ENCODE measurements at places on chromosomes 3 and 15.

- DNase-seq, result no peak
Measured at GRCh38 chr3:151101270-151101969, 16.0 kb downstream of the MED12L start.

GRCh38 chr15:88498996-88499395 lies 31.5 kb downstream of the MRPS11 start:
- DNase-seq, result no peak

DNA sequence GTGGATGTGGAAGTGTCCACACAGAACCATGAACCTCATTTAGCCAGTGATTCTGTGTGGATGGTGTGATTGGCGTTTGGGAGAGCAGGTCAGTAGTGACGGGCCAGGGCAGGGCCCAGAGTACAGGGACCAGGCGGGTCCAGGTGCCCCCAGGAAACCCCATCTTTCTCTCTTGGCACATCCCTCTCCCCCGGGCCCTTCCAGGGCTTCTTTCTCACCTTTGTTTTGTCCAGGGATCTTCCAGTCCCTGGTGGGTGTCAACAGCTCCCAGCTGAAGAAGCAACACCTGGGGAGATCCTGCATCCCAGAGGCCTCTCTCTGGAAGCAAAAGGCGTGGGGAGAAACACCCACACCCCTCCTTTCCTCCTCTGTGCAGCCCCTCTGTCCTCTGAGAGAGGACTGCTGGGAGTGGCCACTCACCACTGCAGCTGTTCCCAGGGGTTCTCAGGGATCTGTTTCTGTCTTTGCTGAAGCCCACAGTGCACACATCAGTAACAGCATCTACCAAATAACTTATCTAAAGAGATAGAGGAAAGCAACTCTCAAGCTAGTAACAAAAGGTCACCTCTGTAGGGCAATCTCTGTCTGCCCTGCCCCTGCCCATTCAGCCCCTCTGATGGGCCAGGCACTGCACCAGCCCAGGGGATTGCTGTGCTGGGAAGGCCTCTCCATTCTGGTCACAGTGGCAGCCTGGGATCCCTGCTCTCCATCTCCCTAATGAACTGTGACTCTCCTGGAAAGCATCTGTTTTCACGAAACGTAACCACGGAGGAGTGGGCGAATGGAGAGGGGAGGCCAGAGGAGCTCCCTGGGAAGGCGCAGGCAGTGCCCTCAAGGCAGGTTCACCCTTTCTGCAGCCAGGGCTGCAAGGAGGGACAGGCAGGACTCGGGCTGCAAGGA lies 98.3 kb upstream of the ALDH1A3 start:
- DNase-seq, result no peak

GRCh38 chr3:43758592-43759225 lies 68.0 kb downstream of the ABHD5 start:
- no peak for DNase-seq

- DNase-seq, result no peak
Measured at GRCh38 chr15:86917361-86917671, 837.6 kb downstream of the AGBL1 start.

- DNase-seq, result no peak
Measured at GRCh38 chr3:114527036-114527644, 233.3 kb downstream of the TIGIT start.

DNA sequence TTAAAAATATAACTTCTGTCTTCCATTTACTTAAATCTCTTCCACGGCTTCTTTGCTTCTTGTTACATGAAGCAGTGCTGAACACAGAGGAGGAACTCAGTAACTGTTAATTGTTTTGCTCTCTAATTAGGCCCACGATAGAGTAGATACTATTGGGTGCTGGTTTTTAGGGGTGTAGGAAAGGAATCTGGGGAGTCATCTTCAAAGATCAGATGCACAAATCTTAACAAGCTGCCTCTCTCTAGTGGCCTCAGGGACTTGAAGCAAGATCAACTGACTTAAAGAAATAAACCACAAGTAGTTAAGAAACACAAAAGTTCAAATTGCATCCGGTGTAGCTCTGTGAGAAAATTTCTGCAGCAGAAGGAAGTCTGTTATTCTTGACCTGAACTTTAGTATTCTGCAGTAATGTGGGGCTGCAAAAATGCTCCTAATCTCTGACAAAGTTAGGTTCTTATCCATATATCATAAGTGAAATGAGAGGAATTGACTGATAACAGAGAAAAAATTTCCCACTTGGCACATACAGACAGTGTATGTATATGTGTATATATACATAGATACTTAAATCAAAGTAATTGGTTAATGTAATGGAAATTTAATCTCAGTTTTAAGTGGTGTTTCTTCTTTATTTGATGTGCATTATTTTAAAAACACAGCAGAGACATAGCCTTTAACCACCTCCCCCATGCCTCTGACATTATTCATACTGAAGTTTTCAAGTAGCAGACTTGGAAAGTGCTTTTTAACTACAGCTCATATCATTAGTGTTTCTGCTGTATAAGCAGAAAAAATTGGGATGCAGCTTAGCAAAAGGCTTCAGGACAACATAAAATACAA lies 51.8 kb downstream of the CHST2 start:
- DNase-seq, result no peak

DNA sequence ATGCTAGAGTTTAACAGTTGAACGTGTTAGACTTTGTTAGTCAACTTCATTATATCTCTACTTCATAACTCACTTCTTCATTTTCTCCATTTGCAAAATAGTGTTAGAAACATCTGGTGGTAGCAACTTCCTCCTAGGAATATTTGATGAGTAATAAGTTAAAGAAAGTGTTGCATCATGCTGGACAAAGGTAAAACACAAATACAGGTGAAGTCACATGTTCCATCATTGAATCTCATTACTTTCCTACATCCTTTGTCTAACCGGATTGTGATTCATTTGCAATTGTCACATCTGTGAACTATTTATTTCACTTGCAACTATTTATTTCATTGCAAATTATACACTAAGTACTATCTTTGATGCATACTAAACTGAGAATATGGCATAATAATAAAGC lies 186.5 kb downstream of the TUSC7 start:
- no peak for DNase-seq

GRCh38 chr3:171258316-171258715 lies 201.9 kb downstream of the TNIK start:
- no peak for DNase-seq

GRCh38 chr3:127426444-127427153 lies 138.8 kb upstream of the PRR20G start:
- DNase-seq, result no peak

- DNase-seq, result no peak
Measured at GRCh38 chr15:48978638-48979037, 14.9 kb upstream of the SHC4 start.

DNA sequence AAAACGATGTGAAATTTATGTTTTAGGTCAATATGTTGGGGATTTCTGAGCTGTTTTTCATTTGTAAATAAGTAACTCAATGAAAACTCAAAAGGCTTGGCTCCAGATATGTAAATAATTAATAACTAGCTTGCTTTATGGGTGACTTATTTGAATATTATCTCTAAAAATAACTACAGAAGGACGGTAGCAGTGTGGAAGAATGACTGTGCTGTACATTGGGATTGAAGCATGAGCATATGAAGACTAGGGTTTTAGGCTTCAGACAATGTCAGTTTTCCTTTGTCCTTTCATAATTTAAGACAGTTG lies 343.9 kb downstream of the GRM7 start:
- DNase-seq, result no peak

DNA sequence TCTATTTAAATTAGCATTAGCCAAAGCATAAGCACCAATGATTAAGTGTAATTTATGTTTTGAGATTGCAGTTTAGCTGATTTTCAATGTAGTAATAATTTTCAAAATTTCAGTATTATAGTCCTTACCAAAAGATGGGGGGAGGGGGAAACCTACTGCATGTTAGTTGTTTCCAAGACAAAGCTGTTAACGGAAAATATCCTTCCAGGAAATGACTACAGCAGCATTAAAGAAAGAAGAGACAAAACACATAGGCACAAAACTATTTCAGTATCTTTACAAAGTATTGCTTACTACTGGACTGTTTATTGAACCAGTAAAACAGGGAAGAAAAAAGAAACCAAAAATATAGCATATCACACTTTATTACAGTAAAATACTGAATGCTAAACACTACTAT lies 10.5 kb downstream of the BNIP2 start:
- DNase-seq, result no peak

- no peak for DNase-seq
Measured at GRCh38 chr15:75030424-75030823, 7.0 kb downstream of the PPCDC start.

DNA sequence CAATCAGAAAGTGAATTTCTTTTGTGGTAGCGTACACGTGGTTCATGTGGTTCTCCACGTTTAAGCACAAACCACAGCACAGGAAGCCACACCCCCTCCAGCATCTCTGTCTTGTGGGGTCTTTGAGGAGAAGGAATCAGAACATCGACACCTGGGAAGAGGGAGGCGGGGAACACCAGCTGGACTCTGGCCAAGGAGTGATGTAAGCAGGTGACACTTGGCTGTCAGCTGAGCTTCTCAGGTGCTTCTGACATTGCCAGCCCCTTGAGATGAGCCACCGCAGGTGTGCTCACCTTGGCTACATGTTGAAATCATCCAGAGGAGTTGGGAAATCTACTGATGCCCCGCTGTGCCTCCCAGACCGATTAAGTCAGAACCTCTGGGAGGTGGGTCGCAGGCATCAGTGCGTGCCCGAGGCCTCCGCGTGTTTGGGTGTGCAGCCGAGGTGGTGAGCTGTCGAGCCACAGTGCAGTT lies 85.0 kb downstream of the FAM81A start:
- no peak for DNase-seq

- DNase-seq, result no peak
Measured at GRCh38 chr3:62585861-62586260, 212.5 kb upstream of the FEZF2 start.

- no peak for DNase-seq
Measured at GRCh38 chr3:180633722-180634121, 31.8 kb downstream of the TTC14 start.

DNA sequence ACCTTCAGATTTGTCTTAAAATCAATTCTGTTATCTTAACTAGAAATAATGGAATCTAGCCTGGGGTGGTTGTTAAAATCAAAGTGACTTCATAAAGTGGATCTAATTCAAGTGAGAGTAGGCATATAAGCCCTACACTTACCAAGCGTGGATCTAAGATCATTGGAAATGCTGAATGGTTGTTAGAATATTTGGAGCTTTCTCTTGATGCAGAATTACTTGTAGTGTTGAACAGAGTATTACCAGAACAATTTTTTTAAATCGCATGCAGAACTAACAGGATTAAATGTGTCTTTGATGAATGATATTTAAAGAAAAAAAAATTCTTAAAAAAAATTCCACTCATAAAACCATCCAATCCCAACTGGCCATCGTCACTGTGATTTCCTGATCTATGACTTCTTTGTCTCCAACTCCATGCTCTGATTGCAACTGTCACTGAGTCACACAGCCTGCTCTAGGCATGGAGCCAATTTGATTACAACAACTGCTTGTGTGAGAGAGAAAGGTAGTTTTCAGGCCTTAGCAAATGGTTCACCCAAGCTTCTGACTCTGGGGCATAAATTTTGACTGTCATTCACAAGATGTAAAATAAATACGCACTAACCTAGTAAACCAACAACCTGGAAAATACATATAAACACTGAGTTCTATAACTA lies 25.9 kb upstream of the SPRED1 start:
- DNase-seq, result peak; percentile 47

DNA sequence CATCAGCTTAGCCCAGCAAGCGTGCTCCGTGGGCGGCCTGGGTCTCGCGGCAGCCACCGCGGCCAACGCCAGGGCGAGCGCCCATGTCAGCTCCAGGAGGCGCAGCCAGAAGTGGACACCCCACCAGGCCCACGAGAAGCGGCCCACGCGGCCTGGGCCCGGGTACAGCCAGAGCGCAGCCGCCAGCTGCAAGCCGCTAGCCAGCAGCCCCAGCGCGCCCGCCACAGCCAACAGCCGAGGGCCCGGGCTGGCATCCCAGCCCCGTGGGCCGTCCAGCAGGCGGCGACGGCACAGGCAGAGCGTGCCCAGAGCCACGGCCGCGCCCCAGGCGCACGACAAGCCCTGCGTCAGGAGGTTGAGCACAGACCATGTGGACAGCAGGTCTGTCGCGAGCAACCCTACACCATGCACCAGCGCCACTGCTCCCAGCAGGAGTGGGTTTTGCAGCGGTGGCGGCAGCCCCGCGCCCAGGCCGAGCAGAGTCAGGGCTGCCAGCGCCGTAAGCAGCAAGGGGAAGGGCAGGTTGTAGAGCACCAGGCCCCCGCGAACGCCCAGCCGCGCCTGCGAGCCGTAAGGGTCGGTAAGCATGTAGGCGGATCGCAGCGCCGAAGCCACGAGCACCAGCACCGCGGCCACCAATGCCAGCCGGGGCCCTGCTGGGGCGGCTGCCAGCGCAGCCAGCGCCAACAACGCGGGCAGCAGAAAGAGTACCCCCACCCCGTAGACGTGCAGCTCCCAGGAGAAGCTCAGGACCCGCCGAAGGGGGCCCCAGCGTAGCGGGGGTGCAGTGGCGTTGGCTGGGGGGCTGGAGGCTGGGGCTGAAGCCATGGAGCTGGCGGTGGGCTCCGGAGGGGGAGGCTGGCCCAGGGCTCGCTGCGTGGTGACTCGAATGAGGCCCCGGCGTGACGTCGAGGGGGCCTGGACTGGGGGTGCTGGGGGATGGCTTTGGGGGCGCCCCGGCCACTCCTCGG lies 4.9 kb downstream of the PRRT3 start:
- DNase-seq, result no peak

GRCh38 chr3:157523814-157524213 lies 20.6 kb upstream of the VEPH1 start:
- DNase-seq, result no peak

DNA sequence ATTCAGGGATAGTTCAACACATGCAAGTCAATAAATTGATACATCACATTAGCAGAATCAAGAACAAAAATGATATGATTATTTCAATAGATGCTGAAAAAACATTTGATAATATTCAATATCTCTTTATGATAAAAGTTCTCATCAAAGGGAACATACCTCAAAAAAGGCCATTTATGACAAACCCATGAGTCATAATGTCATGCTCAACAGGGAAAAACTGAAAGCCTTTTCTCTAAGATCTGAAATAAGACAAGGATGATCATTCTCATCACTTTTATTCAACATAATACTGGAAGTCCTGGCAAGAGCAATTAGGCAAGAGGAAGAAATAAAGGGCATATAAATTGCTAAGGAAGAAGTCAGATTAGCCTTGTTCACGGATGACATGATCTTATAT lies 54.1 kb upstream of the TMEM158 start:
- DNase-seq, result no peak

GRCh38 chr3:49785565-49786356 lies 581 bp downstream of the IP6K1 start:
- no peak for DNase-seq

DNA sequence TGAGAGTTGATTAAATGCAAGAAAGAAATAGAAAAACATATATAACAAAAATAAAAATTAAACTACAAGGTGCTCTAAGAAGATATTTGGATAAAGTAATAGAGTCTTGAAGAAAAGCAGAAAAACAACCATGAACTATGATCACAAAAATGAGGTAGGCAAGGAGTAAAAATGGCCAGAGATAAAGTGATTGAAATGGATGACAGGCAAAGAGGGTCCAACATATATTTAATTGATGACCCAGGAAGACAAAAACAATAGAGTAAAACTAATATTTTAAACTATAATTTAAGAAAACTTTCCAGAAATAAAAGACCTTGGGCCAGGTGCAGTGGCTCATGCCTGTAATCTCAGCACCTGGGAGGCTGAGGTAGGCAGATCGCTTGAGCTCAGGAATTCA lies 22.1 kb upstream of the WDR49 start:
- DNase-seq, result no peak
